ENCODE measurements at places on chromosomes 16 and 17.

DNA sequence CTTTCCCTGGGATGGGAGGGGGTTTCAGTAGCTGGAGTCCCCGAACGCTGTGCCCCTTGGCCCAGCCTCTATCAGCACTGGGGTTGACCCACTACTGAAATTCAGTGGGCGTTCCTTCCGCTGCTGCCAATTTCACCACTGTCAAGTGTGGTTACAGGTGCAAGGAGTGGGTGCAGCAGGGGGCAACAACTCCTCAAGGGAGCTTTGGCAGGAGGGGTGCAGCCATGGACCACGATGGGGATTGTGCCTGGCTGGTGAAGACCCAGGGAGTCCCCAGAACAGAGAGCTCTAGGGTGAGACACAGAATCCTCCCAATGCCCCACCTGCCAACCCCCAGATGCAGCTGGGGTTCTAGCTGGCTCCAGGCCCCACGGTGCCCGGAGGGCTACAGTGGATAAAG is 123.5 kb upstream of the SDK2 start:
- DNase-seq, result no peak

DNA sequence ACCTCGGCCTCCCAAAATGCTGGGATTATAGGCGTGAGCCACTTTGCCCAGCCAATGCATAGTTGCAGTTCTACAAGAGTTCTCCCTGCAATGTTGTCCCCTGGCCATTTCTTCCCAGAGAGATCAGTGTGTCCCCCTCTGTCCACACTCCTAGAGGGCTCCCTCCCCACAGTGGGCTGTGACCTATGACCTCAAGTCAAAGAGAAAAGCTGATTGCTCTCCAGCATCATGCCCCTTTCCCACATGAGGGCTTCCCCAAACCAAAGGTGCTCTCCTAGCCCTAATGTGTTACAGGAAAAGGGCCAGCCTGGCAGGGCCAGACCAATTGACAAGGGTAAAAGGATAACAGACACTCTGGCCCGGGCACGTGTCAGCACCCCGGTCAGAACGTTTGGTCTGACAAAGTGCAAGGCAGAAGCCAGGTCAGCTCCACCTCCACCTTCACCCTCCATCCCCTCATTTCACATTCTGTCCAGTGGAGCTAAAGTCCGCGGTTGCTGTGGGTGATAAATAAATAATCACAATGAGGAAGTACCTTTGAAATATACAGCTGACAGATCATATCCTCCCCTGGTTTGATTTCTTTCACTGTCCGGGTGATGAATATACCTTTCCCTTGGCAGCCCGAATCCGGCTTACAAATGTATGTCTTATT is 17.8 kb downstream of the TTLL6 start:
- no peak for DNase-seq

DNA sequence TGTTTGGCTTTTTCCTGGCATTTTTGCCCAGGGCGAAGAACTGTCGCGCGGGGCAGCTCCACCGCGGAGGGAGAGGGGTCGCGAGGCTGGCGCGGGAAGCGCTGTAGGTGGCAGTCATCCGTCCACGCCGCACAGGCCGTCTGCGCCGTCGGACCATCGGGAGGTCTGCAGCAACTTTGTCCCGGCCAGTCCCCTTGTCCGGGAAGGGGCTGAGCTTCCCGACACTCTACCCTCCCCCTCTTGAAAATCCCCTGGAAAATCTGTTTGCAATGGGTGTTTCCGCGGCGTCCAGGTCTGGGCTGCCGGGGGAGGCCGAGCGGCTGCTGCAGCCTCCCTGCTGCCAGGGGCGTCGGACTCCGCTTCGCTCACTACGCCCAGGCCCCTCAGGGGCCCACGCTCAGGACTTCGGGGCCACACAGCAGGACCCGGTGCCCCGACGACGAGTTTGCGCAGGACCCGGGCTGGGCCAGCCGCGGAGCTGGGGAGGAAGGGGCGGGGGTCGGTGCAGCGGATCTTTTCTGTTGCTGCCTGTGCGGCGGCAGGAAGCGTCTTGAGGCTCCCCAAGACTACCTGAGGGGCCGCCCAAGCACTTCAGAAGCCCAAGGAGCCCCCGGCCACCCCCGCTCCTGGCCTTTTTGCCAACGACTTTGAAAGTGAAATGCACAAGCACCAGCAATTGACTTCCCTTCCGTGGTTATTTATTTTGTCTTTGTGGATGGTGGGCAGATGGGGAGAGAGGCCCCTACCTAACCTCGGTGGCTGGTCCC is 2.3 kb upstream of the CBX4 start:
- DNase-seq, result no peak

DNA sequence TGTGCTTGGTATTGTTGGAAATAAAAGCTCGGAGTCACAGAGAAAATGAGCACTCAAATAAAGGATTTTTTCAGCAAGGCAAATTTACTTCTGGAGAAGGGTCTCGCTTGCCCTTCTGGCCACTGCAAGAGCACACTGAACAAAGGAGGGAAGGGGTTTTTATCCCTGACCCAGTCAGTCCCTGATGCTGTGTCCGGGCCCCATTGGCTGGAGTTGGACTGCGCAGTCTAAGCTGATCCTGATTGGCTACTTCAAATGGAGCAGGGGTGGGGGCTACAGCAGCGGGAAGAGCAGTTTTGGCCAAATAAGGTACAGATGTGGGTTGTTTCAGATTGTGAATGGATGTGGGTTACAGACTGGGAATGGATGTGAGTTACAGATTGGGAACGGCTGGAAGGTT is 4.3 kb upstream of the NLRP1 start:
- DNase-seq, result no peak

DNA sequence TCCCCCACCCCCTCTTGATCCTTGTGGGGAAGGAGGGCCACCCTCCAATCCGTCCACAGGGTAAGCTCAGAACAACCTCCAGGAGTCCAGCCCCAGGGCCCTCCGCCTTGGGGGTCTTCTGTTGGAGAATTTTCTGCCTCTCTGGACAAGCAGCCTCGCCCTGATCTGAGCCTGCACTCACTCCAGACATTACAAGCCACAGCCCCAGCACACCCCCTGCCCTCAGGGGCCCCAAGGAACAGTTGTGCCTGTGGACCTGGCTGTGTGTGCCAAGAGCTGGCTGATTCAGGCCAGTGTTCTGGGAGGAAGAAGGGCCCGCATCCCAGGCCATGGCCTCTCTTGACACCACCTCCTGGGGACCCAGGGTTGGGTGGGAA is 477 bp upstream of the ARHGAP27 start:
- no peak for DNase-seq

DNA sequence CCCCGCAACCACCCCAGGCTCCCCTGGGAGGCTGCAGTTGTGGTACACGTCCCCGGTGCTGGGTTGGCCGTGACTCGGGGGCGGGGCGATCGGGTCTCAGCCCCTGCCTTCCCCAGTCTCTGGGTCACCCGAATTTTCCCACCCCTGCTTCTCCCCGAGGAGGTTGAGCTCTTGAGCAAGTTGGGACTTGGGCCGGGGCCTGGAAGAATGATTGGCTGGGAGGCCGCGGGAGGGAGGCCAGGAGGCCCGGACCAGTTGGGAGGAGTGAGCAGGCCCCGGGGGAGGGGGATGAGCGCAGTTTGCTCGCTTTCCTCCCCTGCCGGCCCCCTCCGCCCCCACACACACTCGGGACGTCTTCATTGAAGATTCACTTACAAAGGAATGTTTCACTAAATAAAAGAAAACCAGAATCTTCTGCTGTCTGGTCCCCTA is 4.5 kb upstream of the HEXIM1 start:
- no peak for DNase-seq

GRCh38 chr17:28216528-28216927 is 102.5 kb upstream of the TMEM97 start:
- DNase-seq, result no peak
